ENCODE measurements at places on chromosomes 5 and 9. TPM values are rescaled to one million over a fixed set of nuclear protein-coding genes. Genes with fewer than 3 reads are reported as not detected.

The ANP32B gene
- polyA plus RNA-seq: 221 TPM

DNA sequence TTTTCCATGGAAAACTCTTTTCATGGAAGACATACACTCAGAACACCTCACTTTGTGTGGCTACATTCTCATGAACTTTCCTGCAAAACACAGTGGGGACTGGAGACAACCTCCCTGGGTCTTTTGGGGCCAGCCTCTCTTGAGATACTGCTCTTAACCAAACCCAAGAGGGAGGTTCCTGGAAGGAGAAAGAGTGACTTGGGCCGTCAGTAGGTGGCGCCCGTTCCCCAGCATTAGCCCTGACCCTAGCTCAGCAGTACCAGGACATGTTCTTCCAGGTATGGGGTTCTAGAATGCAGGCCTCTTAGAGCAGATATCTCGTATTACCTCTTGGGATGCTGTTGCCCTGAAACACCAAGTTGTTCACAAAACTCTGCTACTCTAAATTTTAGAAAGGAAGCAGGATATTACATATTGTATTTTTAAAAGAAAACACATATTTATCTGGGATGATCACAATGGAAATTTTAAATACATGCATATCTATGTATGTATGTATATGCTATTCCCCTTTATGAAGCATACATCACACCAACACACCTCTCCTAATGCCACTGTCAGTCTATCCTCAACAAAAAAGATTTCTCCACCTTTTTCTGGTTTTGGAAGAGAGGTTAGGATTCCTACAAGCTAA lies 15.8 kb upstream of the GLIS3 start:
- DNase-seq: no peak

- DNase-seq: no peak
These were observed 4.1 kb downstream of the OR2V1 start for GRCh38 chr5:181126841-181127240.

DNA sequence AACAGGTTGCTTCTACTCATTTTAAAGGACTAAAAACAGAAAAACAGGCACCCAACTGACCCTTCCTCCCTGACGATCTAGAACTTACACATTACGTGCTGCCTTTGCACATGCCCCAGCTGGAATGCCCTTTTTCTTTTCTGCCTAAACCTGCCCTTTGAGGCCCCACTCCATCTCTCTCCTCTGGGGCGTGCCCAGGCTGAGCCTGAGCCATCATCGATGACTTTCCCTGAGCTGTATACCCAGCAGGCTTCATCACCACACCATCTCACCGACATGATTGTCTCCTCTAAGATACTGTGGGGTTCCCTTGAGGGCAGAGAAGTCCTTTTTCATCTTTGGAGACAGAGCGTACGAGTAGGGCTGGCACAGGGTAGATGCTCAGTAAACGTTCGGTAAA lies 24.1 kb upstream of the GABBR2 start:
- DNase-seq: no peak

- no peak for DNase-seq
These were observed 56.1 kb downstream of the CFAP90 start for GRCh38 chr5:7794823-7795222.

DNA sequence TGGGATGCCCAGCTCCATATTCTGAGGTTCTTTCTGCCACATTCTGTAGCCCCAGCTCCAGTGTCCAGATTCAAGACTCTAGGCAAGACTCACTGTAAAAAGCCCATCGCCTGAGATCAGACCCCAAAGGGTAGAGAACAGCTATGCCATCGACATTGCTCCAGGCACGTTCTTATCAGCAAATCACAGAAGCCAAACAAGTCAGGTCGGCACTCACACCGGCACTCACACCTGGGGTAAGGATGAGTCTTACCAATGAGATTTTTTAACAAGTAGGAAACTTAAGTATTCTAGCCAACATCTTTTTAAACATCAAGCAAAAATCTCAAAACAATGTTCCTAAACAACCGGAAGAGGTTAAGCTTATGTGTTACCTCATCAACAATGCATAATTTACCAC lies 2.4 kb downstream of the CDKN2AIPNL start:
- no peak for DNase-seq

The PCAT7 gene
- polyA plus RNA-seq: 0.33 TPM

- no peak for DNase-seq
These were observed 70.2 kb downstream of the PSMB7 start for GRCh38 chr9:124345063-124345462.

All from renal cortex interstitium (tissue), 15 donors.